ENCODE measurements at places on chromosomes 1 and 21.

- no peak for DNase-seq
Observed at GRCh38 chr21:46121286-46122221, 23.6 kb downstream of the COL6A2 start.

DNA sequence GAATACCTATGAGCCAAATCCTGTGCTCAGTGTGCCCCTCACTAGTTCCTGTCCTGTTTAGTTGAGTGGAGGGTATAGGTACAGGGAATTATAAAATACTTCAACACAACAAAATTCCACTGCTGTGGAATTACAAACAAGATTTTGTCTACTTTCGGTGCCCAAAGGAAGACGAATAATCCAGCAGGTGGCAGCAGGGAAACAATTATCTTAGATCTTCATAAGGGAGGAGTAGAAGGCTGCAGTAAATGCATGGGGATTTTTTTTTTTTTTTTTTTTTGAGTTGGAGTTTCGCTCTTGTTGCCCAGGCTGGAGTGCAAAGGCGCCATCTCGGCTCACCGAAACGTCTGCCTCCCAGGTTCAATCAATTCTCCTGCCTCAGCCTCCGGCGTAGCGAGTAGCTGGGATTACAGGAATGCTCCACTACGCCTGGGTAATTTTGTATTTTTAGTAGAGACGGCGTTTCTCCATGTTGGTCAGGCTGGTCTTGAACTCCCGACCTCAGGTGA, 2.0 kb upstream of the PIP5K1A start:
- DNase-seq: peak; percentile 21

GRCh38 chr1:109467301-109467777, 993 bp downstream of the SYPL2 start:
- DNase-seq: no peak

DNA sequence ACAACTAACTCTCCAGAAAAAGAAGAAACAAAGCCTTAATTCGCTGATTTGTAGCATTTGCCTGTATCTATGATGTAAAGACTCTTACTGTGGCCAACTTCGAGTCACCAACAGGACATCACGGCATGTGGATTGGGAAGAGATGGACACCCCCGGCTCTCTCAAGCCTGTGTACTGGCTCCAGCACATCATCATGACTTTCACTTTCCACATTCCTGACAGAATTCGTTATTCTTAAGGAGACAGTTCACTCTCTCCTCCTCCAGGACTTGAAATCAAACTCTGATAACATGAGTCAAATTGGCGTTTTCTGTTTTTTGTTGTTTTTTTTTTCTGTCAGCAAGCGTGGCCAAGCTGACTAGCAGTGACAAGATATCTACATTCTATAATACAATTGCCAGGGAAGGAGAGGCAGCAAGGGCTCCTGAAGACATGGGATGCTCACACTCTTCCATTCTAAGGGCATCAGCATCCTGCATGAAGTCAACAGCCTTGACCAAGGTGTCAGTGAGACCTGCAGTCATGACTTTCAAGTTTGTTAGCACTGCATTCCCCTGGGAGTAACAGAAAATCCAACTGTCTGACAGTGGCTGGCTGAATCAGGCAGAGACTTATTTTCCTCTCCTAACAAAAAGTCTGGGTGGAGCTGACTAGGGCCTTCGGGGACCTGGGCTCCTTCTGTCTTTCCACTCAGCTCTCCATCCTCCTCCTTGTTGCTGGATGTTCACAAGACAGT, 13.3 kb upstream of the TRAF3IP3 start:
- DNase-seq: no peak

DNA sequence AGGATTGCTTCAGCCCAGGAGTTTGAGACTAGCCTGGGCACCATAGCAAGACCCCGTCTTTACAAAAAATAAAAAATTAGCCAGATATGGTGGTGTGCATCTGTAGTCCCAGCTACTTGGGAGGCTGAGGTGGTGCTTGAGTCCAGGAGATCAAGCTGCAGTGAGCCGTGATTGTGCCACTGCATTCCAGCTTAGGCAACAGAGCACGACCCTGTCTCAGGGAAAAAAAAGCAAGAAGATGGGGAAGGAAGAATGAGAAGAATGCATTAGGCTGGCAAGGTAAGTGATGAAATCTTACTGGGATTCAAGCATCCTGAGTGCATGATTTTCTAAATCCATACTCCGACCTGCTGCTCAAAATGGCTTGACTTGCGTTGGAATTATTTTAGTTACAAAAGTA, 6.8 kb downstream of the PCP4L1 start:
- DNase-seq: no peak

- DNase-seq: no peak
Observed at GRCh38 chr1:94543001-94543400, 1.4 kb upstream of the F3 start.

Measured in stimulated activated CD8-positive, alpha-beta memory T cell treated with anti-CD3 and anti-CD28 coated beads, Interleukin-7, amount 100 ng/mL, for 4 hours (primary cell).